NCI-H2081 (cell line): ENCODE measurements at places on chromosomes 7 and 10.

DNA sequence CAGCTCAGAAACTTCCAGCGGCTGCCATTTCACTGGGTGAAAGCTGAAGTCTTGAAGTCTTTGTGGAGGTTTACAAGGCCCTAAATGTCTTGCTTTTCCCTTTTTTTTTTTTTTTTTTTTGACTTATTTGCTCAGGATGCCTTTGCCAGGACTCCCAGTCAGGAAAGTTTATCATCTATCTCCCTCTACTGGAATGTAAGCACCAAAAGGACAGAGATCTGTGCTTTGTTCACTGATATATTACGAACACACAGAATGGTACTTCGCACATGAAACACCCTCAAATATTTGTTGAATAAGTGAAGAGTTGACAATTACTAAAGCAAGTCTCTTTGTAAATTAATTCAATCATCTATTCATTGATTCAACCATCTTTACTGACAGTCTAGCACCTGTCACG is 23.2 kb downstream of the ABCB4 start:
- no peak for DNase-seq

DNA sequence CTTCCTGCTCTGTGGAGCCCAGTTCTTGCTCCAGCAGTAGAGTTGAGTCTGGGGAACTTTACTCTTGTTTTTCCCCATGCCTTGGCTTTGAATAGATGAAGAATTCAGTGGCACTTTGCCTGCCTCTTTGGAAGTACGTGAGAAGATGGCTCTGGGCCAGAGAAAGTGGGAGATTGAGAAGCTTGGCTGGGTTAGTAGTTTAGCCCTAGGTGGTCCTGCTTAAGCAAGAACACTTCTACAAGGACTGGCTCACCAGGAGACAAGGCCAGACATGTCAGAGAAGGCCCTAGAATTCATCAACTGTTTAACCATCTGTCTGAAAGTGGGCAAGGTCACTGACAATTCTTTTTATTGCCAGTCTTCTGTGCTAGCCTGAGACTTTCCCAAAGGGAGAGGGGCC is 410.3 kb downstream of the TYW1 start:
- no peak for DNase-seq

GRCh38 chr10:125886914-125887512 is 5.9 kb upstream of the DHX32 start:
- DNase-seq, result no peak

DNA sequence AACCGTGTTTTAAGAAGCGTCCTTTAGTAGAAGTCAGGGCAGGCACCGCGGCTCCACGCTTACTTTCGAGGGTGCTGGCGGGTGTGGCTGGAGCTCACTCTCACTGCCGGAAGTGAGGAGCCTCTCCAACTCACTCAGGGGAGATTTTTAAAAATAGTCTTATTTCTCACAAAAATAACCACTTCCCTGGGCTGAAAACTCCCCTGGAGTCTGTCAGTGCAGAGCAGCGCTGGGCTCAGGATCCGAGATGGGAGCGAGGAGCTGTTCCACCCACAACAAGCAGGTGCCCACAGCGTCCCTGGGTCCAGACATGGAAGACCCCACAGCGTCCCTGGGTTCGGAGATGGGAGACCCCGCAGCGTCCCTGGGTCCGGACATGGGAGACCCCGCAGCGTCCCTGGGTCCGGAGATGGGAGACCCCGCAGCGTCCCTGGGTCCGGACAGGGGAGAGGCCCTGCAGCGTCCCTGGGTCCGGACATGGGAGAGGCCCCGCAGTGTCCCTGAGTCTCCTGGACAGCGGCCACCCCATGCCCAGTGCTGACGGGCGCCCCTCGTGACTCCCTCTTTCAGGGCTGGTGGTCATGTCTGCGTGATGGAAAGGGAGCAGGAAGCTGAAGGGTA is 51.2 kb downstream of the VIPR2 start:
- DNase-seq, result no peak

GRCh38 chr7:6531492-6532279 is 19.6 kb downstream of the GRID2IP start:
- no peak for DNase-seq

DNA sequence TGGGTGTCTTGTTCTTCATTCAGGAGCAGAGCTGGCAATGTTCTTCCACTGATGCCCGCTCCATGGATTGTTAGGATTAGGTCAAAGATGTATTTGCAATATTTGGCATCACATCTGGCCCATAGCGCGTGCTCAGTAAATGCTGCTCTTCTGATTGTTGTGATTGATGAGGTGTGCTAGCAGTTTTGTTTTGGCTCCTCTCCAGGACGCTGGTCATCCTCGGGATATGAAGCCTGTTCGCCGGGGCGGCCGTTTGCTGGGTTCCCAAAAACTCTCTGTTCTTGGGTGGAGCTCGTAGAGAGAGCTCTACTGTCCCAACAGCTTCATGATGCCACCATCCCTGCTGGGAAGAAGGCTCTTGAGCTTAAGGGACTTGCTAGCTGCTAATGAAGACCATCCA is 96.9 kb downstream of the XRCC2 start:
- DNase-seq, result no peak

GRCh38 chr10:86391986-86392722 is 25.6 kb upstream of the GRID1 start:
- no peak for DNase-seq
